ENCODE measurements at places on chromosomes 1 and 21.
A peak's percentile ranks its signal among the peaks of the same experiment; 100 is the strongest.

GRCh38 chr1:218361298-218362065 is 16.3 kb downstream of the TGFB2 start:
- no peak for DNase-seq

GRCh38 chr1:14017531-14017961 is 317.6 kb downstream of the PRDM2 start:
- DNase-seq = no peak

- no peak for DNase-seq
These were observed 164.5 kb upstream of the COA6 start for GRCh38 chr1:234208791-234209190.

DNA sequence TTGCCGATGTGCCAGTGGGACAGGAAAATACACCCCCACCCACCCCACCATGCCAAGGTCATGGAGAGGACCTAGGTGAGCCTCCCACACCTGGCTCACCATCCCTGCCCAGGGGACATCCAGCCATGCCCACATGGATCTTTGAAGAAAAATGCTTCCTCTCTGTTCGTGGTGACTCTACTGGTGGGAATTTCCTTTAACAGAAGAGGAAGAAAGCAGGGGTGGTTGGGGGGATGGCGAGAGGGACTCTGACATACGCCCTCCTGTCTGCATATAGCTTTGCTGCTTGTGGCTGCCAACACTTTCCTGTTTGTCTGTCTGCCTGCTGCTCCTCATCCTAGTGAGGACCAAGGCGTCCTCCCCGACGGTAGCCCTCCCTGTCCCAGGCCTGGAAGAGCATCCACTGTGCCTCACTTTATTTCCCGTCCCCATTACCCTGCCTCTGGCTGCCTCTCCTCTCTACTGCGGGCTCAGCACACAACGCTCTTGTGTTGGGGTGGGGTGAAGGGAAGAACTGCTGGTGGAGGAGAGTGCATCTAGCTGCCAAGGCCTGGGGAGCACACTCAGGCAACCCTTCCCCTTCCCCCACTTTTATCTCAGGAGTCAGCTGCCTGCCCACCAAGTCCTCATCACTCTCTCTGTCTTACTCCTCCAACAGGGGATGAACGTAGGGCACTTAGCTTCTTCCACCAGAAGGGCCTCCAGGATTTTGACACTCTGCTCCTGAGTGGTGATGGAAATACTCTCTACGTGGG is 2.5 kb downstream of the SEMA4A start:
- DNase-seq = no peak

DNA sequence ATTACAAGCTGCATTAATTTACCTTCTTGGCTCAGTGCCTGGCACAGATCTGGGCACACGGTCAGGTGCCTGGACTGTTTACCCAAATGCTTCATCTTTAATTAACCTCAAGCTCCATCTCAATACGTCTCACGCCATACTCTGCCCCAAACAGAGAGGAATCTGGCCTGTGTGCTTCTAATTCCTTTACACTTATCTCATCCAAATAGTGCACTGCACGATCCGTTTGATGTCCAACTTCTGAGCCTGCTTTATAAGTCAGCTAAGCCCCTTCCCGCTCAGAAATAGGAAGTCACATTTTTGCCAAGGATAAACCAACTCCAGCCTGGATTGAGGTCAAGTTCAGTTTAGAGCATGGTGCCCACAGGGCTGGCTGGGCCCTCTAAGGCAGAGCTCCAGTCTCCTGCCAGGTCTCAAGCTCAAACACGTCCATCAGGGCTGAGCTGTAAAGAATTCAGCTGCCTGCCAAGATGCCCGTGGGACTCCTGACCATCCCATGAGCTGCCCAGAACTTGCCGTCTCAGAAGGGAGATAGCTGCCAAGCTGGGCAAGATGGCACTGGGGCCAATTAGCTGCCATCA is 233.5 kb downstream of the TRABD2B start:
- peak; percentile 50 for DNase-seq

DNA sequence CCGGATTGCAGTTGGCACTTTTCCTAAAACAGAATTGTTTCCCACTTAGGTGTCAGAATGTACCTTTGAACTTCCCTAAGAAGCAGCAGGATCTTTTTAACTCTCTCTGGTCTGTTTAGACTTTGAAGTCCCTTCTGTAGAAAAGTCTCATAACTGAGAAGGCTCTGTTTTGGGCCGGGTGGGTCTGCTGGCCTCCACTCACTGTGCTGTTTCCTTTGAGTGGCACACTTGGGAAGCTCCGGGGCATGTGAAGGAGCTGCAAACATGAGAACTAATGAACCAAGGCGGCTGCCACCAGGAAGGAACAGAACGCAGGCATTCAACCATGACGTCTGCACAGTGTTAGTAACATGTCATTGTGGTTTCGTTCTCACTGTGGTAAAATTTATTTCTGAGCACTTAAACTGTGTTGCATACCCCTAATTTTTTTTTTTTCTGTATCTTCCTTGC is 19.5 kb upstream of the NCMAP start:
- DNase-seq = no peak

DNA sequence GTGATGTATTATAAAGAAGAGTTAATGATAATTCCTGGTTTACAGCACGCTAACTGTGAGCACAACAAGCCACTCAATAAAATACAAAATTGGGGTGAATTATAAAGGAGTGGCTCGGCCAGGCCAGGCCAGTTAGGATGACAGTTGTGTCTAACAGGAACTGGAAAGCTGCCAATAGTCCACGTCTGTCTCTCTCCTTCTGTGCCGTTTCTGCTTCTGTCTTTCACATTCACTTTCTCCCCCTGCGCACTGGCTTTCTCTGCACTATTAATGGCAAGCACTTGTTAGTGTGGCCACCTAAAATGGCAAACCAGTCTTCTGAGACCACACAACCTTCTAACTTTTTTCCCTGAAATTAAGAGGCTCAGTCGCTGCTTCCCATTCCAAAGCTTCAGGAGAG is 394.3 kb downstream of the NTNG1 start:
- no peak for DNase-seq

DNA sequence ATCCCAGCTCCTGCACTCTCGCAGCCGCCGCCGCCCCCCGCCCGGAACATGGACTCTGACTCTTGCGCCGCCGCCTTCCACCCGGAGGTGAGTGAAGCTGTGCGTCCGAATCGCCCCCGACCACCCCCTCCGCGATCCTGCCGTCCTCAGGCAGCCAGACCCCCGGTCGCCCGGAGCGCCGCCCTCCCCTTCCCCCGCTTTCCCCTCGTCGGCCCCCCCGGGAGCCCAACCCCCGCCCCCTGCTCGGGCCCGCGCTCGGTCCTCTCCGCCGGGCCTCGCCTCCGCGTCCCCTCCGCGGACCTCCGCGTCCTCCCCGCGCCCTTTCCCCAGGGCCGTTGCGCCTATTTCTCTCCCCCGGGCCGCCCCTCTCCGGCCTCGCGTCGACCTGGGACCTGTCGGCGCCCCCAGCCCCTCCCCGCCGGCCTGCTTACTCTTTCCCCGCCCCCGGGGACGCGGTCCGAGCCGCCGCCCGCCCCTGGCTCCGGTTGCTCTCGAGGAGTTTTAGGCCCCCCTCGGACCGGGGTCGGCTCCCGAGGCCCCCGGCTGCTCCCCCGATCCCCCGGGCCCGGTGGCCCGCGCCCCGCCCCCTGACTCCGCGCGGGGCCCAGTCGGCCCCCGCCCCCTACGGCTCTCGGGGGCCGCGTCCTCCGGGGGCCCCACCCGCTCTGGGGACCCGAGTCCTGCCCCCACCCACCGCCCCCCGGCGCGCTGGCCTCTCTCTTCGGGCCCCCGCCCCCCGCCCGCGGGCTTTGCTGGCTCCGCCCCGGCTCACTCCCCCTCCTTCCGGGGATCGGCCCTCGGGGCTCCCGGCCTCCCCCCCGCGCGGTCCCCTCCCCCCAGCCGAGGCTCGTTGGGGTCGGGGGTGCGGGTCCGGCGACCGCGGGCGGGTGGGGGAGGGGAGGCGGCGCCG is 743 bp downstream of the PHF13 start:
- peak; percentile 63 for DNase-seq

DNA sequence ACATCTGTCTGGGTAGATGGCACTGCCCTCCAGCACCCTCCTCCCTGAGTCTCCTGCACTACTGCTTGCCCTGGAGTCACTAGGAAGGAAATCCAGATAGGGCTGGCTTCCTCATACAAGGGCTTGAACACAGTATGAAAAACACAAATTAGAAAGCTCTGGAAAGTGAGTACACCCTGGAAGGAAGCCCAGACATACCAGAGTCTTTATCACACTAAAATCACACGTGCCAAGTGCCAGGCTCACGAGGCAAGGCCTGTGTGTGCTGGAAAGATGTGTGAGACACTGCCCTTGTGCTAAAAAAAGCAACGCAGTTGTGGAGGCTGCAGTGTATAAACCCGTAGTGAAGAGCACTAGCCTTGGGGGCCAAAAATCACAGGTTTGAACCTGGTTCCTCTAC is 28.3 kb upstream of the S100A7 start:
- no peak for DNase-seq

DNA sequence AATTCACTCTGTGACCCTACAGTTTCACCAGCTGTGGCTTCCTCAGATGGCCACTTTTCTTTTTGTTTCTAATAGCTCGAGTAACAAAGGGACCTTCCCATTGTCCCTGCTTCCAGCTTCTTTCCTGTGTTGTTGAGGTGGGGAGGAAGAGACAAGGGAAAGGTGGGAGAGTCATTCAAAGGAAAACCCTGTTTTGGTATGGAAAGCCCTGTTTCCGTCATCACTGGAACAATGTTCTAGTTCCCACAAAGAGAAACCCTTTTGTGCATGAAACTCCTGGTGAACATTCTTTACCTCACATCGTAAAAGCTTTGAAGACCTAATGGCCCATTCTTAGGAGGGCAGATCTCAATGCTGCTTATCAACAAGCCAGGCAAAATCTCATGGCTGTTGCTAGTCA is 62.2 kb downstream of the ABCA4 start:
- DNase-seq = no peak

- DNase-seq = no peak
These were observed 188.7 kb upstream of the ATP1B1 start for GRCh38 chr1:168917796-168918195.

GRCh38 chr1:26290882-26291261 is 11.0 kb downstream of the SH3BGRL3 start:
- DNase-seq = no peak

DNA sequence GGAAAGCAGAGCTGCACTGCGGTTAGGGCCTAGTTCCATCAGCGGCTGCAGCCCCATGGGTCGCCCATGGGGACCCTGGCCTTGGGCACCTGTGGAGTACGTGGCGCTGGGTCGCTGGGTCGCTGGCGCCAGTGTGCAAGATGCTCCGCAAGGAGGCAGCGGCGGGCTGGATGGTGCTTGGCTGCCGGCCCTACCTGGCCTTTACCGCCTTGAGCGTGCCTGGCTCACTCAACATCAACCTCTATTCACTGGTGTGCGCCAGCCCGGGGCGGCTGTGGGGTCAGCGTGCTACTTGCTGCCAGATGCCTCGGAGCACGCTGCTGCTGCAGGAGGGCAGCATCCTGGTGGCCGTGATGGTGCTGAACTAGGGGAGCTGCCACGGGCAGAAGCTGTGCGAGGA is 85.1 kb upstream of the RHOU start:
- no peak for DNase-seq

- DNase-seq = no peak
These were observed 18.9 kb downstream of the TNNT2 start for GRCh38 chr1:201358596-201358995.

GRCh38 chr1:39829791-39830533 is 41.3 kb upstream of the BMP8B start:
- no peak for DNase-seq

DNA sequence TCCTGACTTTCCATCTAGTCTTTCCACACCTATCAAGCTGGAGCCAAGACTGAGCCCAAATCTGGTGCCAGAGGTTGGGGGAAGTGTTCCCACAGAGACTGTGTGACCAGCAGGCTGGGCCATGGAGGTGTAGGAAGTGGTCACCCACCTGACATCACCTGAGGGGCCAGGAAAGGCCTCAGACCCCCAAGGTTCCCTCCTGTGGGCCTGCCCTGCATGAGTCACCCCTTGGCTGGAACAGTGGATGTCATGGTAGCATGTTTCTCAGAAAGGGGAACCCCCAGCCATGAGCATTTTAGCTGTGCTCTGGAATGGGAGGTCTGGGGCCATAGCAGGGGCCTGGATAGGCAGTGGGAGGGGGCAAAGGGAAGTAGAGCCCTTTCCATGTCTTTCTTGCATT is 5.7 kb upstream of the TNFRSF8 start:
- no peak for DNase-seq

GRCh38 chr1:9302745-9303524 is 10.2 kb downstream of the SPSB1 start:
- no peak for DNase-seq

- no peak for DNase-seq
These were observed 375.9 kb downstream of the PTBP2 start for GRCh38 chr1:97097404-97097925.

- no peak for DNase-seq
These were observed 12.0 kb downstream of the RAB7B start for GRCh38 chr1:205991237-205991636.

- no peak for DNase-seq
These were observed 6.7 kb upstream of the PTGER3 start for GRCh38 chr1:71054281-71054731.

- peak; percentile 63 for DNase-seq
These were observed 361.1 kb downstream of the TGFB2 start for GRCh38 chr1:218705911-218706893.

DNA sequence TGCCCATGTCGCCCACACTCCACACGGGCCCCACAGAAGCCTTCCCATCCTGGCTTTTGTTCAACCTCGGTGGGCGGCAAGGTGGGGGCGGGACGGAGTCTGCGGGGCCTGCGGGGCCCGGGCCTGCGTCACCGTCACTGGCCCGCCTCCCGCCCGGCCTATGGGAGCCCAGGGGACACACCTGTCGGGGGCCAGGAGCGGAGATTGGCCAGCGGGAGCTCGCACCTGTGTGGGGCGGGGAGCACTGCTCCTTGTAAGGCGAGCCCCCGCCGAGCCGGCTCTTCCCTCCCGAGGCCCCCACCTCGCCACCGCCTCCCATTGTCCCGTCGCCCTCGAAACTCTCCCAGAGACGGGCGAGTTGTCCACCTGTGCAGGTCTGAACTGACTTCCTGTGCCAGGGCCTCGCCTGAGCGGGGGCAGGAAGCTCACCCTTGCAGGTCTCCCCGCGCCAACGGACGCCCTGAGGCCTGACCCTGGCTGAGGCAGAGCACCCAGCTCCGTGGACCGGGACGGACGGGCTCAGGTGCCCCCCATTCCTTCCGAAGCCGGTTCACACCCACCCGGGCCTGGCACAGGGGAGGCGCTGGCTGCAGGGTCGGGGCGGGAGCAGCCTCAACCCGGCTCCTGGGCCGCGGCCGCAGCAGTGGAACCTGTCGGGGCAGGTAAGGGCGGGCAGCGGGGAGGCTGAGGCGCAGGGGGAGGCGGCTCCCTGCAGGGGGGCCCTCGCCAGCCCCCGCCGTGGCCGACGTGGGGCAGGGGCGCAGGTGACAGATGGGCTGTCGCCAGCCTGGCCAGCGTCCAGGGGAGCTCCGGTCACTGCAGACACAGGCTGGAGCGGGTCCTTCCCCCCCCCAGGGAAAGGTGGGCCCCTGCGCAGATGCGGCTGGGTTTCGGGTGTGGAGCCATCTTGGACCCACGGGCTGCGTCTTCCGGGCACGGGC is 10.8 kb upstream of the TTLL10 start:
- DNase-seq = peak; percentile 86
